Ascending aorta (tissue), 2 donors: ENCODE measurements at places on chromosomes 16 and 17.

DNA sequence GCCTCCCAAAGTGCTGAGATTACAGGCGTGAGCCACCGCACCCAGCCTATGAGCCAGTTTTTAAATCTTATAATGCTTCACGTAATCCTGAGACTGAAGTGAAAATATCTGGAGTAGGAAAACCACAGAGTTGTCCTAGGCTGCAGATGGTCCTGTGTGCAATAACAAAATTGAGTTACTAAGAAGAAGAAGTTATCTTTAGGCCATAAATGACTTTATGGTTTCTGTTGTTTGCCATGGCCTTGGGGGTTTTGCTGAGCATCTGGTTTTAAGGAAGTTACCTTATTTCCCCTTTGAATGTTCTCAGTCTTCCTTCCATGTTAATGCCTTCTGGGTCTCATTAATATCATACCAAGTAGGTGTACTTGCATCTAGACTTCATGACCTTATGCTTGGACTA, 16.5 kb downstream of the NMT1 start:
- DNase-seq, result no peak

GRCh38 chr16:17294856-17295255, 175.9 kb downstream of the XYLT1 start:
- no peak for DNase-seq

GRCh38 chr17:4476511-4477070, 22.1 kb upstream of the SPNS2 start:
- DNase-seq, result no peak

DNA sequence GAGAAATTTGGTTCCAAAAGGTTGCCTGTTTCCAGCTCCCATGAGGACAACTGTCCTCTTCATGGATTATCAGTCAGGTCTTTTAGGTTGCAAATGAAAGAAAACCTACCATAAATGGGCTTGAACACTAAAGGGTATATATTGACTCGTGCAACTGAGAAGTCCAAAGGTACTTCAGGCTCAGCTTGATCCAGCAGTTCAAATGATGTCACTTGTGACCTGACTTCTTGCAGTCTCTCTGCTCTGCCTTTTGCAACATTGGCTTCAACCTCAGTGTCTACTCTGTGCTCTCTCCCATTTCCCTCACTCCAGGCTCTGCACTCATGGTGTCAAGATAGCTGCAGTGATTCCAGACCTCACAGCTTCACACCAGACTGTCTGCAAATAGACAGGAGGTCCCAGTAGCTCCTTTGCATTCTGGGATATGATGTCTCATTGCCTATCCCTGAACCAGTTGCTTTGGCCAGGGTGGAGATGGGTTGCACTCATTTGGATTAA, 5.5 kb upstream of the CALB2 start:
- no peak for DNase-seq

DNA sequence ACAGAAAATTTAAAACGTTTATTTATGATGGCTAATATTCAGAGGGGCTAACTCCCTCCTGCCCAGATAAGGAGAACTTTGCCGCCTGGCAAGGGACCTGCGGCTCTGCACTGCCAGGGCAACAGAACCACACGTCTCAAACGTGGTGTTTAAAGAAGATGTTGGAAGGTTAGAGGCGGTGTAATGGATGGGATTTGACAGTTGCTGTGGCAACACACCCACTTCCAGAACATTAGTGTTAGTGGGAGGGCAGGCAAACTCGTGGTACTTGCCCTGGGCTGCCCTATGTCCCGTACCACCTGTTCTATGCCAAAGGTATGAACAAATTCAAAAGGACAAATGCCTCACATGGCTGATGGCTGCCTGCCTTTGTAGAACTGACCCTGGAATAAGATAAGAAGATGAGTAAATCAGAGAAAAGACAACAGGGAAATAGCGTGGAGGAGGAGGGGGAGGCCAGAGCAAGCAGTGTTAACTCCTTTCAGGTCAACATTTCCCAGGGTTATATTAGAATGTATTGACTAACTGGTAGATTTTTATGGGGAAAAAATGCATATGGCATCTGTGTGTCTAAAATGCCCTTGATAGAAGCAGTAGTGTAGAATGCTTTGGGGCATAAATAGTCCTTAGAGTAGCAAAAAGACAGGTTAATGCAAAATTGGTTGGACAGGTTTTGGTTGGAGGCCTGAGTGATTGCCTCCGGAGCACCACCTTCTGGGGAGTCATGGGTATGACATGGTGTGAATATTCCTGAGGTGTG, 30.8 kb downstream of the HLF start:
- no peak for DNase-seq

DNA sequence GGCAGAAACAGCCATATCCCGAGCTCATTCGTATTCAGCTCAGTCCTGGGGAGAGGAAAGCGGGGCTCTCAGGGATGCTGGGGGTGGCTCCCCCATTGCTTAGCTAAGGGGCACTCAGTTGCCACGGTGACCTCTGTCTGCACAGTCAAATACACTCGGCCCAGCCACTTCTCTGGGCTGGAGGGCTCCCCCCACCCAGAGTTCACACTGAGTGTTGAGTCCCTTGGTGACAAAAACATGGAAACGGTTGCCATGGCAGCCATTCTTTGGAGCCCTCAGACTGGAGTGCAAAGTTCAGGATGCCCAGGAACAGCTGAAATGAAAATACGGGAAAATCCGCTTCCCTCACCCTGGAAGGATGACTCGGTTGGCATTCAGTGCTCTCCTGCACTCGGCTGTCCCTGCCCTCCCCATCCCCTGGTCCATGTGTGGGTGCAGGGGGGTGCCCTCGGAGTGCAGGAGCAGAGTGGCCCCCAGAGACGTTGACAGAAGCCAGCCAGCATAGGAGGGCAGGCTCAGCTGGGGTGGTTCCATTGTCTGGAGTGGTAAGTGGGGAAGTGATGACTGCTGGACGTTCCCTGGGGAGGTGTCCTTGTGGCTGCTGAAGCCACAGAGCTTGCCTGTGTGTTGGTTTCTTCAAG, 216.5 kb downstream of the NTN1 start:
- no peak for DNase-seq

DNA sequence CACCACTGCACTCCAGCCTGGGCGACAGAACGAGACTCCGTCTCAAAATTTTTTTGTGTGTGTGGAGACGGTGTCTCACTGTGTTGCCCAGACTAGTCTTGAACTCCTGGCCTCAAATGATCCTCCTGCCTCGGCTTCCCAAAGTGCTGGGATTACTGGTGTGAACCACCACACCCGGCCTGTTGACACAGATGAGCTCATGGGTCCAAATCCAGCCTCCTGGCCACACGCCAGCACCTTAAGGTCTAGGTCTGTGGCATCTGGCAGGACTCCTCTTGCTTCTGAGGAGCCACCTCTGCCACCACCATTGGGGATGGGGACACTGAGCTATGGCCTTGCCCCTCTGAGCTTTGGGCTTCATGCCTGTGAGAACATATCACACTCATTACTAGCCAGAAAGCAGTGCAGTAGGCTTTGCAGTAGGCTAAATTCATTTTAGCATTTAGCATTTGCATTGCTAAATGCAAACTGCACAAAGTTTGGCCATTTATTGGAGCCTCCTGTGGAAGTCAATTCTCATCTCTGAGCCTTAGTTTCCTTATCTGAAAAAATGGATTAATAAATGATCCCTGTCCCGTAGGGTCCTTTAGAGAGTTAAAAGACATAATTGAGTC, 5.5 kb upstream of the CDIPT start:
- DNase-seq, result no peak

DNA sequence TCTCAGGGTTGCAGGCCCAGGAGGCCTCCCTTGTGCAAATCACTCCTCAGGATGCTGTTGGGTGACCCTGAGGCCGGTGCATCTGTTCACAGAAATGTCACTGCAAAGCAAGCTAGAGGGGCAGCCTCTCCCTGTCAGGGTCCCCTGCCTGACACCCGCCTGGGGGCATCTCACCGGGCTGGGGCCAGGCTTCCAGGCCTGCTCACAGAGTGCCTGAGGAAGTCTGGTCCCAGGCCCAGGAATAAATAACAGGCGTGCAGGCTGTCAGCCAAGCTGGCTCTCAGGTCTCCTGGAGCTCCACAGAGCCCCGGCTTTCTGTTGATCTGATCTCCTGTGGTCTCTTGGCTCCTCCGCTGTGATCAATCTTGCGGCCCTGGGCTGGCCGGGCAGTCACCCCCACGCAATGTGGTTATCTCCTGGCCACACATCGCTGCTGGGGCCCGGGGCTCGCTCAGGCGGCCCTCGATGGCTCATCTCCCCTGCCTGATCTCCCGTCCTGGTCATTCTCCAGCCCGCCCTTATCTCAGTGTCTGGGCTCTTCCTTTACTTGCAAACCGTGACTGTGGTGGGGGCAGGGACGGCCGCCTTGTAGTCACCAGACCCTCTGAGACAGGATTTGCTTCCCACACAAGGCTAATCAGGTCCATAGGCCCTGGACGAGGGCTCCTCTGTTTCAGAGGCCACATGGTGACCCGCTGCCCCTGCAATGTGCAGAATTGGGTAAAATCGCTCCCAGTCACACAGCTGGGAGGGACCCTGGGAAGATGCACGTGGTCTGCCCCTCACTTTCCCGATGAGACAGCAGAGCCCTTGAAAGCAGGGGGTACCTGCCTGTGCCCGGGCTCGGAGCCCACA, 231.2 kb upstream of the GSE1 start:
- DNase-seq, result no peak

- DNase-seq, result peak; percentile 44
Observed at GRCh38 chr16:57472665-57473060, 10.2 kb downstream of the POLR2C start.

- DNase-seq, result no peak
Observed at GRCh38 chr16:31529108-31529936, 1.6 kb downstream of the AHSP start.

DNA sequence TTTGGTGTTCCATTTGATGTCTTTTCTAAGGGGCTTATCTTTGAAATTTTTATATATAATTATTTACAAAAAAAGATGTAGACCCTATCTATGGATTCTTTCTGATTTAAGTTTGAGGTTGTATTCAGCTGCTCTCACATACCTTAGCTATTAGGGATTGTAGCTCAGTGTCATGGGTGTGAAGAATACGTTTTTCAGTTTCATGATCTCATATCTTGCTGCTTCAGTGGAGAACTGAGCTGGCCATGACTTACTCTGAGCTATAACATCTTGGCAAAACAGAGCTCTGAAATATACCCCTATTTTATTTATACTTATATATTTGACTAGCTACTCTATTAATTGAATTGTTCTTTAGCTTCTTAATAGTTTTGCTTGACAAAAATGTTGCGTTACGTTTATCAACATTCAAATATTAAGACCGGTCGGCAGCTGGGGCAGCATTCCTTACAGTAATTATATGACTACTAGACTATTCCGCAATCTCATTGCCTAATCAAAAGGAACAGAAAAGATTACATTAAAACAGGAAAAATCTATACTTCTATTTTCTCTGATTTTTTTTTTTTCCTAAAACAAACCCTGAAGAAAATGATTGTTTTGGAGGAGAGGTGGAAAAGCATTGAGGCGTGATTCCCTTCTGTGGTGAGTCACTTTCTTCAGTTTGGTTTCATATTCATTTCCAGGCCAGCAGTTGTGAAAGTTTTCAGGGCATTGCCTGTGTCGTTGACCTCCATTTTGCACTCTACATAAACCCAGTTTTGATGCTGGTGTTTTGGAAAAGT, 24.1 kb upstream of the KRT24 start:
- no peak for DNase-seq

- no peak for DNase-seq
Observed at GRCh38 chr17:36817483-36818048, 119.7 kb upstream of the LHX1 start.

DNA sequence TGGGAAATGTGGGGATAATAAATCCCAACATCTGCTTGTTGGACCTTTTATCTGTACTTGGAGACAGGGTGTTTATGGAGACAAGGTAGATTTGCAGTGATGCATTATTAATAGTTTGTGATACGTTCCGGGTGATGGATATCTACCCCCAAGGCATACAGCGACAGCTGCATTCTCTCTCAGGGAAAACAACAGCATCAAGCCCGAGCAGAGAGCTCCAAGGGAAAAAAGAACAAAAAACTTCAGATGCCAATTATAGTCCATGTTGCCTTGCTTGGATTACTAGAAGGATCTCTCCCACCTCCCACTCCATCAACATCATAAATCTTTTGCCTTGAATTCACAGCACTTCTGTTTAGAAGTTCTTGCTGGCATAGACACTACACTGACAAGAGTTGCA, 187.5 kb upstream of the CDH11 start:
- no peak for DNase-seq

GRCh38 chr17:48308581-48308980, 121.4 kb downstream of the SKAP1 start:
- no peak for DNase-seq

GRCh38 chr16:31148281-31148728, 1.6 kb downstream of the PRSS36 start:
- no peak for DNase-seq

DNA sequence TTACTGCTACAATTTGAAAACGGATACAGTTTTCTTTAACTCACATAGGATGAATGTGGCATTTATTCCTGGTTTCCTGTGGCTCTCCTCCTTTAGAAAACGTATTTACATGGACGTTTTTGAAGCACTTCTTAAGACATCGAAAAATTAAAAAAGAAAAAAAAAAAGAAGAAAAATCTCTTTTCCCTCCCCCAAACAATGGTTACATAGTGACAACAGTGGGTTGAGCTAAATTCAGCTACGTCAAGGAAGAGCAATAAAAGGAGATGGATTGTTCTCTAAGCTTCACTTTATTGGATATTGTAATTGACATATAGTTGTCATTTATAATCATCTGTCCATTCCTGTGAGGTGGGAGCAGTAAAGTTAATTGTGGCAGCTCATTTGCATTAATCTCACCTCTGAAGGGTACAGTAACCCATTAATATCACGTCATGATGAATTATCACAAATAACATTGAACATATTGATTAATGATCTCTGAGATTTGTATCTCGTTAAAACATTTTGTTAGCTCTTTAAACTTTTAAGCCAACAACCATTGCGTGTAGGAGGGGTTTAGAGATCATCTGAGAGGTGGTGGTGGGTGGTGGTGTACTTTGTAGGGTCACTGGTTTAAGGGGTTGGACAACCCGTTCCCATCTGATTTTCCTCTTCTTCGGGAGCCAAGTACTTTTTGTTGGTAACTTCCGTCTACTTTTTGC, 184.2 kb downstream of the WWOX start:
- no peak for DNase-seq

DNA sequence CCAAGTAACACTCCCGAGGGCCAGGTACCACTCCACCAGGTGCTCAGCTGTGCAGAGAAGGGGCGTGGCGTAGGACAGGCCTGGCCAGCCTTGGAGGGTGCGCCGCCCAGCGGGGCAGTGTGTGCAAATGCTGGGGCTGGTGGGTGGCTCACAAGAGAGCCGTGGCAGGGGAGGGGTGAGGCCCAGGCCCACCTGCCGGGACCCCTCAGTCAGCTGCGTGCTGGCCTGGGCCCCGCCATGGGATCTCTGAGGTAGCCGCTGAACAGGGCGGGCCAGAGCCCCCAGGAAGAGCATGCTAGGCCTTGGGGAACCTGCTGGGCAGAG, 8.8 kb downstream of the TPSG1 start:
- DNase-seq, result no peak

DNA sequence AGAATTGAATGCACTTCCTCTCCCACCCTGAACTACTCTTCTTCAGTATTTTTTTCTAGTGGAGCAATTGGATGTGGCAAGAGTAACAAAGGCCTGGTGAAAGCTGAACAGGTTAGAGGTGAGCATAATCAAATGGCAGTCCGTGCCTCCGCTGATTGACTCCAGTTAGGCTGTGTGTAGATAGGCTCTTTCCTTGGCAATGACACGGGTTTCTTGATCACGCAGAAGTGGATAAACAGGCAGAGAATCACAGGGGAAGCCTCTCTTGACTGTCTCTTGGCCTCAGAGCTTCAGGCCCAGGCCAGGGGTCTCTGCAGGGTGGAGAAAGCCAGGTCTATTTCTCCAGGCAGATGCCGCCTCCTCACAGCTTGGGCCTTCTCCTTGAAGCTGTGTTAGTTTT, 4.2 kb downstream of the CD300LB start:
- DNase-seq, result no peak
